ENCODE measurements at places on chromosomes 5 and 9.
A peak's percentile ranks its signal among the peaks of the same experiment; 100 is the strongest.

GRCh38 chr5:124790895-124791732, 44.7 kb upstream of the ZNF608 start:
- peak; percentile 37 for DNase-seq

DNA sequence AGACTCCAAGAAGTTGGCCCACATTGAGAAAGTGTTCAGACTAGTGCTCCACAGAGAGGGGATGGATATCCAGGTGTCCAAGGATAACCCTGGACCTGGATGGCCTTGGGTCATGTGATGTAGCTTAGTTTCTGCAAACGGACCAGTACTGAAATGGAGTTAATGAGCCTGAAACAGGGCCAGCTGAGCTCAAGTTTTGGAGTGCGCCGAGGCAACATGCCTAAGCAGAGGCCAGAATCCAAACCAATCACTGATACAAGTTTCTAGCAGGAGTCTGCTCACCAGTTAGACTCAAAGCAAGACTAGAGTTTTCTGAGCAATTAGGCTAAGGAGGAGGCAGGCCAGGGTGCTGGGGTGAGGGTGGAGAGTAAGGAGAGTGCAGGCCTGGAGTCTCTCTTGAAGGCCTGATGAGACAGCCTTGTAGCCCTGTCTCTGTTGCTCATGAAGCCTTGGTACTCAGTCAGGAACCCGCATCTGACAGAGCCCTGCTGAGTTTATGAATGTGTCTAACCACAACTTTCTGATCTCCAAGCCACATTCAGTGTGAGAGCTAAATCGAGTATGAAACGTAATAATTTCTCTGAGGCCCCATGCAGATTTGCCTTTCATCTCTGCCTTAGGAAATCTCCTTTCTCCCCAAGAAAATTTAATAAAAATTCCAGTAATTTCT, 68.9 kb upstream of the EQTN start:
- DNase-seq = no peak

- DNase-seq = no peak
These were observed 99.0 kb downstream of the EHMT1 start for GRCh38 chr9:137717776-137718327.

GRCh38 chr5:171455522-171455921, 36.1 kb downstream of the FGF18 start:
- no peak for DNase-seq

DNA sequence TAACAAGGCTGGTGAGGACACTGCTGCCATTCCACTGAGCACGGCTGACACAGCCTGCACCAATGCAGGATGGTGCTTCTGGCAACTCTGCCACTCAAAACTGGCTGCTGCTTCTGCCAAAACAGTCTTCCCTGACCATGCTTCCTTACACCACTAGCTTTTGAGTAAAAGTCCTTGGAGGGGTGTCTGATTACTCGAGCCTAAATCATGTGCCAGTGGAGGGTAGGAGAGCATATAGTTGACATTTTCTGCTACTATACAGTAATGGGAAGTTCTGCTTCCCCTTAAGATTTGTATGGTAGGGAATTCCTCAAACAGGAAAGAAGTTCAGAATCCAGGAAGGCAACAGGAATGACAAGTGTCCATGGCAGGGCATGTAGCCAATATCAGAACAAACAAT, 12.2 kb upstream of the PJA2 start:
- no peak for DNase-seq

DNA sequence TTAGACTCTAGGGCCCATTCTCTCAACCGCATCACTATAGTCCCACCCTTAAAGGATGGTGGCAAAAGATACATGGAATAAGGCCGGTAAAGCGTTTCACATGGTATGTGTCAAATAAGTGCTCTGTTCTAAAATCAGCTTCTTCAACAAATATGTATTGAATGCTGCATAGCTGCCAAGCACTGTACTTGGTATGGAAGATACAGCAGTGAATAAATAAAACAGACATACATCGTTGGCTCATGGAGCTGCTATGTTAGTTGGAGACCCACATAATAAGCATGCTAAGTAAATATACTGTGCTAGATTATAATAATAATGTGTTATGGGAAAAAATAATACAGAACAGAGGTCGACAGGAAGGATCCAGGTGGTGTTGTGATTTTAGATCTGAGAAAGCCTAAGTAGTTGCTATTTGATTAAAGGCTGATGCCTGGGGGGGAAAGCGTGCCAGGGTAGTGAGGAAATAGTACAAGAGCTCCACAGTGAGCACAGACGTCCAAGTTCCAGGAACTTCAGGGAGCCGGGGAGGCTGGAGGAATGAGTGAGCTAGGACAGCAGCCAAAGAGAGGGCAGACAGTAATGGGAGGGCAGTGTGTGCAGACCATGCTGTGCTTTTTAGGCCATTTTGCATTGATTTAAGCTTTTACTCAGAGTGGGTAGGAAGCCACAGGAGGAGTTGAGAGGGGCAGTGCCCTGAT, 93.7 kb downstream of the JAKMIP2 start:
- DNase-seq = no peak

GRCh38 chr5:180852495-180852894, 8.6 kb downstream of the ZFP62 start:
- no peak for DNase-seq

- no peak for DNase-seq
These were observed 262.4 kb downstream of the GRIA1 start for GRCh38 chr5:153752890-153753289.

GRCh38 chr9:107172979-107173347, 110.1 kb upstream of the RAD23B start:
- DNase-seq = no peak

- no peak for DNase-seq
These were observed 6.0 kb upstream of the SIL1 start for GRCh38 chr5:139204196-139204595.

GRCh38 chr5:176888865-176889165, 10.3 kb downstream of the HK3 start:
- DNase-seq = no peak

DNA sequence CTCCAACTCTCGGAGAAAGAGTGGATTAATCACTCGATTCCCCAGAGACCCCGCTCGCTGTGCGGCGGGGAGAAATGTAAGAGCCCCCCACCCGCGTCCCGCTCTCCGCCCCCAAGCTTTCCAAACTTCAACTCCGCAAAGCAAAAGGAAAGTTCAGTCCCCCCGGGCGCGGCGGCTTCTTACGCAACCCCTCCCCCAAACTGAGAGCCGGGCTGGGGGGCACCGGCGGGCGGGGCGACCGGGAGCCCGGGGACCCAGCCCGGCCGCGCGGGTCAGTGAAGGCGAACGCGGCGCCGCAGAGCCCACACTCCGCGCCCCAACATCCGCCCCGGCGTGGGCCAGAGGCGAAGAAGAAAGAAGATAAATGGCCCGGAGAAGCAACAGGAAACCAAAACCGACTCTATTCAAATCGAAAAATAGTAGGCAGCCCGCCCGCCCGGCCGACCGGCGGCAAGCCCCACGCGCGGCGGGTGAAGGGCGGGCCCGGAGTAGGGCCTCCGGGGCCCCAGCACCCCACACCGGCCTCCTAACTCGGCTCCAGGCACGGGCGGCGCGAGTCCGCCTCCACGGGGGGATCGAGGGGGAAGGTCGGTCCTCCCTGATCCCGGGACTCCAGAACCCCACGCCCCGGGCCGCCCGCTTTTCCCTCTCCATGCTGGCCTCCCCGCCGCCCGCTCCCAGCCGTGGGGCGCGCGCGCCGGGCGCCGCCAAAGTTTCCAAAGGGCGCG, 720 bp downstream of the NOTCH1 start:
- DNase-seq = no peak

DNA sequence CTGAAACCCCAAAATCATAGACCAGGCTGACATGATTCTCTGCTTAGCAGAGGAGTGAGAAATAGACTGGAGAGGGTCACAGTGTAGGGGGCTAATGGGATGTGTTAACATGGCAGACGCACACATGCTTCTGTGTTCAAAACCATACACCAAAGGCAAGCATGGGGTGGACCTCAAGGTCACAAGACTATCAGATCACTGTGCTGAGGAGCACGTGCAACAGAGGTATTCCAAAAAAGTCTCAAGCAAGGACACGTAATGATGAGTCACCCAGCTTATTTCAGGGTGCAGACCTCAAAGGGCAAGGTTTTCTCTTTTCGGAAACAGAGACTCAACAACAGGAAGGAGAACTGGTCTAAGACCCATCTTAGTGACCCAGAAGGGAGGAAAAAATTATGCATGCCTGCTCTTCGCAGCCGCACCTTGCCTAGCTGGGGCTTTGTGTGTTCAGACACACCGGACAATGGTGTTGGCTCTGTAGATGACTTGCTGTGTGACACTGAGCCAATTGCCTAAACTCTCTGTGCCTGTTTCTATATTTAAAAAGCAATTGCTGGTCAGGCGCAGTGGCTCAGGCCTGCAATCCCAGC, 20.3 kb downstream of the WHRN start:
- peak; percentile 50 for DNase-seq

- DNase-seq = no peak
These were observed 64.5 kb downstream of the TMEM161B start for GRCh38 chr5:88203981-88204750.

DNA sequence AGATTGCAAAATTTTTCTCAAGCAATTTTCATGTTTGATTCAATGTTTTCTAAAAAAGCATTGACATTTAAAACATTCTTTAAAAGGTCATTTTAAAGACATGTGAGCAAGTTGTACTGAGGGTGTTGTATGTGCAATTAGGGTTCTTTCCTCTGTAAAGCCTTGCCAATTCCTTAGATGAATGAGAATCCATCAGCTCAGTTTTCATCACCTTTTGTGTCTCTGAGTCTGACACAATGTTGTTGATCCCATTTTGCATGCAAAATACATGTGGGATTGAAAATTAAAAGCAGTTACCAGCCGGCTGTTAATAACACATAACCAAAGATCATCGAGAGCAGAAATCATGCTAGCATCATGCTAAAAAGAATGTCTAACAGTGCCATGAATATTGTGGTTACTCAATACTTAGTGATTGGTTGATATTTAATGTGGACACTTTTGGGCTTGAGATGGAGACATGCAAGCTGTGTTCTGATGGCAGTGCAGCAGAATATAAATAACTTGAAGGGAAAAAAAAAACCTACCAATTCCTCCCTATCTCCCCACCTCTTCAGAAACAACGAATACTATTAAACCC, 57.7 kb downstream of the FGF10 start:
- DNase-seq = no peak

GRCh38 chr9:110797611-110798010, 129.0 kb downstream of the MUSK start:
- DNase-seq = no peak

DNA sequence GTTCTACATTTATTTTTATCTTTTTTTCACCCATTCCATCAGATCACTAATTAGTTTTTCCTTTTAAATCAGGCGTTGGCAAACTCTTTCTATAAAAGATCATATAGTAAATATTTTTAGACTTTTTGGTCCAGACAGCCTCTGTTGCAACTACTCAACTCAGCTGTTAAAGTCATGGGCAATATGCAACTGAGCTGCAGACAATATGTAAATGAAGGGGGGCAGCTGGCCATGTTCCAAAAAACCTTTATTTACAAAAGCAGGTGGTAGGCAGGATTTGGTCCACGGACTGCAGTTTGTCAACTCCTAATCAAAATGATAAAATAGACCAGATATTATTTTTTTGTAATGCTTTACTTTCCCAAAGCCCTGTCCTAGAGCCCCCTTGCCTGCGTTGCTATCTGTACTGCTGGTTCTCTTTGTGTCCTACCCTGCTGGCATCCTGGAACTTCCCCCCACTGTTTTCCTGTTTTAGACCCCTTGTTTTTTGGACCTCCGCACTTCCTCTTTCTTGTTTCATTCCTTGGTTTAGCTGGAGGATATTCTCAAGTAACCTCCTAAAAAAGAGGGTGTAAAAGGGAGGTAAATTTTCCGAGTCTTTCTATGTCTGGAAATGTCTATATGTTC, 24.7 kb upstream of the TNFSF8 start:
- no peak for DNase-seq

DNA sequence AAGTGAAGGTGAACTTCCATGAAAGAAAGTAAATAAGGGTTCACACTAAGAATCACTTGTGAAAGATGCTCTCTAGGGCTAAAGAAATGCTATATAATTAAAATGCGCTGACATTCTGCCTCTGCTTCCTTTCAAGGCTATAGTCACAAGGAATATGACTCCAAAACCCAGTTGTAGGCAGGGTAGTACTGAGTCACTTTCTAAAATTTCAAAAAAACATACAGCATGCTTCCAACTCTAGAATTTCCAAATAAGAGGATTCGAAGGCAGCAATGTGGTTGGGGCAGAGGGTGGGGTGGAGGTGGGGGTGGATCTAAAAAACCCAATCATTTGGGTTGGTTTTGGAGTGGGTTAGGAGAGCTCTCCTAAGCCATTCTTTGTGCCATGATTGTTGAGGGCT, 84.6 kb downstream of the HMHB1 start:
- no peak for DNase-seq

DNA sequence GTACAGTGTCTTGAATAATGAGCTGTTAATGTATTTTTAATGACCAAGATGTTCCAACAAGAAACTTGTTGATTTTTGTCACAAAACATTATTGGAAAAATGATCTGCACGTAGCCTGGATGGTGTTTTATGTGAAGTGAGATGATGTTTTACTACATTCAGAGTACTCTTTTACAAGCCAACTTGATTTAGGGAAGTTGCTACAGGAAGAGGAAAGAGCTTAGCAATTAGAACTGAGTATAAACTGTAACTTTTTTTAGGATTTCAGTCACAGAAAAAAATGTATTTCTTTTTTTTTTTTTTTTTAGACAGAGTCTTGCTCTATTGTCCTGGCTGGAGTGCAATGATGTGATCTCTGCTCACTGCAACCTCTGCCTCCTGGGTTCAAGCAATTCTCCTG, 113.6 kb upstream of the ADRA1B start:
- no peak for DNase-seq

DNA sequence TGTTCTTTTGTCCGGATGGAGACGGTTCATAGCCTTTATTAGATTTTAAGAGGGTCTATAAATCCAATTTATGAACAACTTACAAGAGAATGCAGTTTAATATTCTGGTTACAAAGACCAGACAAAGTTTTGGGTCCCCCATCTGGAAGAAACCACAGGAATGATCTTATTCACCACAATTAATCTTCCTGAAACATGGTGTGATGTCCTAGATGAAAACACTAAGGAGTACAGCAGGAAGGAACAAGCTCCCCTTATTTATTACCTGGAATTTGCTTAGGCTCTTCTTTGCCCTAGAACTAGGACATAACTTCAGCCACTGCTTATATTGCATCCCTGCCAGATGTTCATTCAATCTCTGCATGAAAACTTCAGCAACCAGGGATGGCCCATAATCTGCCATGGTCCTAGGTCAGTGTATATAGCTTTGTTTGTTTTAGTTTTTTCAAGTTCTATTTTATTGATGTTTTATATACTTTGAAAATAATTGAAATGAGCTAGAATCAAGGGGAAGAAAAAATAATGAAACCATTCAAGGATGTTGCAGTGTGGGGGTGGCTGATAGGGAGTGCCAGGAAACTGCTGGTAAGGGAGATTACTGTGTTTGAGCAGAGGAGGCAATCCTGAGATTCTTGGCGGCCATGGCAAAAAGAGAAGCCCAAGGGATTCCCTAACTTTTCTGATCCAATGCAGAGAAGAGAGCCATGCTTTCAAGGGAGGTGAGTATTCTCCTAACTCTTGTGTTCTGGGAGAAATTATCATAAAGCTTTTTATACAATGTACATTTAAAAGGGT, 16.8 kb downstream of the TXNDC8 start:
- no peak for DNase-seq

- no peak for DNase-seq
These were observed 13.5 kb upstream of the TMED7 start for GRCh38 chr5:115639377-115639776.

- no peak for DNase-seq
These were observed 370.6 kb downstream of the DMRTA1 start for GRCh38 chr9:22817181-22817580.
